Activated CD8-positive, alpha-beta memory T cell treated with anti-CD3 and anti-CD28 coated beads for 1 hour (primary cell): ENCODE measurements at places on chromosomes 3 and 15.

GRCh38 chr3:66490984-66491383 is 9.8 kb downstream of the LRIG1 start:
- no peak for DNase-seq

DNA sequence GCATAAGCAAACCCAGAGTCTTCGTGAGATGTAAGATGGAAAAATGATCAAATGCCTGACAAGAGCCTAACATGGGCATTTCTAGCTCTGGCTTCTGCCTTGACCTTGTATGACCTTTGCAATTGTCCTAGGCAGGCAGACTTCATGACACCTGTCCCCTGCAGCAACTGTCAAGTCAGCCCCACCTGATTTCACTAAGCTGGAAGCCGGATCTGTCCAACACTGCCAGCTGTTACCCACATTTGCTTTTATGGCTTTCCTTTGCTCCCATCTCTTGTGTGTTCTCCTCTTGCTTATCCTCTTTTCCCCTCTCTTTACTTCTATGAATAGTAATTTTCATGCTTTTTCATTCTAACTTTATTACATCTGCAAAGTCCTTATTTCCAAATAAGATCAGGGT is 48.5 kb upstream of the TNIK start:
- no peak for DNase-seq

DNA sequence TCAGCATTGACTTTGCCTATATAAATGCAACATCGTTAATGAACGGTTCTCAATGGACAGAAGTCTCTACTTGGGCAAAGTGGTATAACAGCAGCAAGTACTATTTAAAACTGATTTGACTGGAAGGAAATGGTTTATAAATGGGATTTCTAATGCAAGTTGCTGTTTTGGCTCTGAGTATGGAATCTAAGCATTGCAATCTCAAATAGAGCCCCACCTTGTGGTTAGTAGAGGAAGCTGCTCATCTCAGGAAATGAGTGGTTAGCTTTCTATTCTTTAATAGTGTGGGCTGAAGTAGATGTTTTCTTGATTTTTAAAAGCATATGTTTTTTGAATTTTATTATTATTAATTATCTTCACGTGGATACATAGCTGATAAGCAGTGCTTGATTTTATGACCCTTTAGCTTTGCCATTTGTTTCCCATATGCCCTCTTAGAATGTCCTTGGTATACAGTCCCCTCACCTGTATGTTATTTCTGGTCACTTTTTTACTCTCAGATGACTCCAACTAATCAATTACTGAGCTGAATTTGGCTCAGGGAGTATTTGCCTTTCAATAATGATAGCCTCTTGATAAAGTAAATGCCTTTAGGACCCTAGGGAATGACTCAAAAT is 67.1 kb downstream of the OXSM start:
- DNase-seq: no peak

DNA sequence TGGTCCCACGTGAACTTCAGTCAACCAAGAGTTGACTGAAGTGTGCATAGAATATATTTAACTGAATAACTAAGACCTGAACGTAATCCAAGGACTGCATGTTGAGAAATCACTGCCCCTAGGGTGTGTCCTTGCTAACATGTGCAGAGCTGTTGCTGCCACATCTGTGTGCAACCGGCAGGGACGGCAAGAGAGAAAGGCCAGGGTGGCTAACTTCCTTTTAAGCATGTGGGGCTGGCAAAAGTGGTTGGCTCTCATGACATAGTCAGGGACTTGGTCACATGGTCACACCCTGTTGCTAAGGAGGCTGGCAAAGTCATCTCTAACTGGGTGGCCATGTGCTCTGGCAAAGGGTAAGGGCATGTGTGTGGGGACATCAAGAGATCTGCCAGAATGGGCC is 52.4 kb downstream of the GASK1A start:
- DNase-seq: no peak

DNA sequence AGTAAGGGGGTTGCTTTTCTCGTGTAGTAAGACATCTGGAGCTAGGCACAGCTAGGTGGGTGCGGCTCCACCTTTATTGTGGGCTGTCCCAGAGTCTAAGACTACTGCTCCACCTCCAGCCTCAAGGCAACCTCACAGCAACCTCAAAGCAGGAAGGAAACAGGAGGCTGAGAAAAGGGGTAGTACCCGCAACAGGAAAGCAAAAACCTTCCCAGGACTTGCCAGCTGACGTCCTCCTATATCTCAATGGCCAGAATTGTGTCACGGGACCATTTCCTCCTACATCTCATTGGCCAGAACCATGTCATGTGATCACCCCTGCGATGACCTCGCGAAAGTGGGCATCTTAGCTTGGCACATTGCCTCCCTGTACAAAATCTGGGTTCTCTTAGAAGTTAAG is 4.3 kb upstream of the GPR160 start:
- DNase-seq: peak; percentile 11

DNA sequence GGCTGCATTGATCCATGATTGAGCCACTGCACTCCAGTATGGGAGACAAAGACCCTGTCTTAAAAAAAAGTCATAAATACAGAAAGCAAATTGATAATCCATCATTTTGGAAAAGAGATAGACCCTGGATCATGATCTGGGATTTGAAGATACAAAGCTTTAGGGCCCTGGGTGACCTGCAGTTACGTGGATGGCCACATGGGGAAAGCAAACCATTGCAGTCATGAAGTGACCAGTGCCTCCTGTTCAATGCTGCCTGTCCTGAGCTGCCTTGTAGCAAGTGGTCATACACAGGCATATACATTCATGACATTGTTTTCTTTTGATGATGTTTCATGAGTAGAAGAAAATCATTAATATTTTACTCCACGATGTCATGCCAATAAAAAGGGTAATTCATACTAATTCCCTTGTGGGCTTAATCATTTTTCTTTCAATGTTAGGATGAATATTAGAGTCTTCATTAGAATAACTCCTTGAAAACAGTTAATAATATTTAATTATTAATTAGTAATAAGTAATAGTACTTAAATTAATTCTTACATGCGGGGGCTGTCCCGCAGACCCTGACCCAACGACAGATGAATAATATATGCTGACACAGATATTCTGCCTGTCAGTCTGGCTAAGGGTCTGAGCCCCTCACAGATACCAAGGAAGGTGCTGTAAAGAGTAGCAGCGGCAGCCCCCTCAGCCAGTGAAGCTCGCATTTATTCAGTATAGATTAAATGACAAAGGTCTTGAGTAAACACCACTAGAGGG is 109.0 kb upstream of the UNC13C start:
- DNase-seq: no peak

DNA sequence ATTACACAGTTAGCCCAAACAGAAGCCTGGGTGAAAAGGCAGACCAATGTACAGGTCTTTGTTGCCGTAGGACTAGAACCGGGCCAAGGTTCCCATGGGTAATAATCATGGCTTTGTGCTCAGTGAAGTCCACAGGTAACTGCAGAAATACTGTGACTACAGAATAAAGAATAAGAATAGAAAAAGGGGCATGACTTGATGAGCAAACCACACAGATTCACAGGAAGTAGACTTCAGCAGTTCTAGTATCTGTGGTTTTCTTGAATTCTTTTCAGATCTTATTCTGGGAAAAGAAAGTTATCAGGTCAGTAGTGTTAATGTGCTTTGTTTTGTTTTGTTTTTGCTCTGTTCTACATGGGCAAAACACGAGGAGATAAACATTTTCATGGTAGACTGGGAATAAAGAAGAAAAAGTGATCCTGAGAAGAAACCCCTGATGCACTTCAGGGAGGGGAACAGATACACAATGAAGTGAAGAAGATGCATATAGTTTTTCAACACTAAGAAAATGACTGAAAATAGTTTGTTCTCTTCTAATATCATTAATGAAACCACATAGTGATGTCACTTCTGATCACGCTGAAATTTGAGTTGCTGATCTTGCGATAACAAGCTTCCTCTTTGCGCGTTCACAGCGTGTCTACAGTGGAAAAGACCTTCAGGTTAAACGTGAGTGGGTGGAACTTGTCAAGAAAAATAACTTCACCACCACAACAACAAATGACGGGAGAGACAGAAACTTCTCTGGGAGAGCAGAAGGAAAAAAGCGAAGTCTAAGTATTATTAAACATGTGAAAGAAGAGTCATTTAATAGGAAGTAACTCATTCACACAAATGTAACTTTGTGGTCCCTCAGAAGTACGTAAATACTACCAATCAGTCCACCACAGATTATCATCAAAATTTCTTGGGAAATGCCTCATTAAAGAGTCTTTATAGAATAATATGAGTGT is 315.8 kb upstream of the SATB1 start:
- peak; percentile 20 for DNase-seq

- no peak for DNase-seq
Measured at GRCh38 chr3:138492980-138493675, 58.7 kb downstream of the ESYT3 start.

- DNase-seq: no peak
Measured at GRCh38 chr15:78508272-78508671, 895 bp downstream of the HYKK start.

DNA sequence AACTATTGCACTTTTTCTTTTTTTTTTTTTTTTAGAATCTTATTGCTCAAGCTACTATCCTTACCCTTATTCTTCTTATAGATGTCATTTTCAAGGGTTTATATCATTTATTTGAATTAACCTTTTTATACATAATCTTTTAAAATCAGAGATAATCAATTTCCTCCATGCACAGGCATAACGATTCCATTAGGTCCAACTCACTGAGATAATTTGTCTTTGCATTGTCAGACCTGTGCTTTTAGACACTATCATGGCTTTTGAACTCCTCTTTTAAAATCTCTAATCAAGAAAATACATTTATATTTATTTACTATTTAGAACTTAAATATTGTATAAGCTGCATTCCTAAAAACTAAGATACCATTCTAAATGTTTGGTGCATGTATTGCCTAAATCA is 1454.9 kb downstream of the ZPLD1 start:
- no peak for DNase-seq

- no peak for DNase-seq
Measured at GRCh38 chr3:120144267-120144666, 50.0 kb upstream of the GSK3B start.

- DNase-seq: no peak
Measured at GRCh38 chr3:177760803-177761202, 563.5 kb upstream of the TBL1XR1 start.

DNA sequence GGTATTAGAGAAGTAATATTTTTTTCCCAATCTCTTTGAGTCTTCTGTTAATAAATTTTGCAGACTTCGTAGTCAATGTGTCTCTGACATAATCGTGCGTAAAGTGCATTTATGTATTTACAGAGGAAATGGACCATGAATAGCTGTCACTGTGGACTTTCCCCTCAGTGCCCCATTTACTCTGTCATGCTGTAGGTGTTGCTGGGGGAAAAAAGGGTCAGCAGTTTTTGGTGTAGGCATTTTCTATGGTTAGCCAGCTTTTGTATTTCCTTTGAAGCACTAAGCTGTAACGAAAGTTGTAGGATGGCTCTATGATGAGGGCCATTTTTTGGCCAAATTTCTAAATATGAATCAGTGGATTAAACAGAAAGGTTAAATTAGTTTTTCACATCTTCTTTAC is 598.4 kb downstream of the FGF12 start:
- DNase-seq: no peak

DNA sequence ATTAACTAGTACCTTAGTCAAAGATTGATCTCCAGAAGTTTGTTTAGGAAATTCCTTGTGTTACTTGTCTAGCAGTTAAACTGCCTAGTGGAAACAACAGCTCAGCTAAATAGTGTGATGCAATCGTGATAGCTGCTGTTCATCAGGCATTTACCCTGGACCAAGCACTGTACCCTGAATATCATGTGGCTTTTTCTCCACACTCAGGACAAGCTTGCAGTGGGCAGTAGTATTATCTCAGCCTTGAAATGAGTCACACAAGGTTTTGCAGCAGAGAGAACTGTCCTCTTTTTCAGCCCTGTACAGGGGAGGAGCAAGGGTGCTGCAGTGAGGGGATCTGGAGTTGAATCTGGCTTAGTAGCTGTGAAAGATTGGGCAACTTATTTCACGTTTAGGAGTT is 208.4 kb downstream of the TP63 start:
- DNase-seq: no peak

- DNase-seq: no peak
Measured at GRCh38 chr3:149717391-149718056, 34.8 kb downstream of the COMMD2 start.

GRCh38 chr3:111782943-111783342 is 76.1 kb upstream of the PHLDB2 start:
- DNase-seq: no peak
